ENCODE measurements at places on chromosomes 13 and 19.

- no peak for DNase-seq
These were observed 4.1 kb downstream of the UBXN6 start for GRCh38 chr19:4453232-4454179.

GRCh38 chr19:10009714-10010224, 535 bp downstream of the COL5A3 start:
- no peak for DNase-seq

DNA sequence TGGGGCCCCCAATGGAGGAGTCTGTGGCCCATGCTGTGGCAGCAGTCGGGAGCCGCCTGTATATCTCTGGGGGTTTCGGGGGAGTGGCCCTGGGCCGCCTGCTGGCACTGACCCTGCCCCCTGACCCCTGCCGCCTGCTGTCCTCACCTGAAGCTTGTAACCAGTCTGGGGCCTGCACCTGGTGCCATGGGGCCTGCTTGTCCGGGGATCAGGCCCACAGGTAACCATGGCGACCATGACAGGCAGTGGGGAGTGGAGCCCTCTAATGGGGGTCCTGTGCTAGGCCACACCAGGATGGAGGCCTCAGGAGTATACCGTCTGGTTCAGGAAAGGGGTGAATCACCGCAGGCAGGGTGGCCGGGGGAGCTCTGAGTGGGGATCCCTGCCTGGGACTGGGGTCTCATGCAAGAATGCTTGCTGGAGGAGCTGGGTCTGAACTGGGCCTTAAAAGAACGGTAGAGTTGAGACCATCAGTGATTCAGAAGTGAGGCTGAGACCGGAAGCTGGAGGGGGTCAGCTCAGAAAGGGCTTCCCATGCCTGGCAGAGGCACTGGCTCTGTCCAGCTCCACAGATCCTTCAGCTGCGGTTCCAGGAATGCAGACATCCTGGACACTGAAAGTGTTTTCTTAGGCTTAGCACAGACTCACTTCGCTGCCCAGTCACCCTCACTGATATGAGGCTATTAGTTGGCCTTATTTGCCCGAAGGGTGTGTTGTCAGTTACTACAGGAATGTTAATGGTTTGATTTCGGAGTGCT, 29.1 kb downstream of the CNFN start:
- DNase-seq: no peak

DNA sequence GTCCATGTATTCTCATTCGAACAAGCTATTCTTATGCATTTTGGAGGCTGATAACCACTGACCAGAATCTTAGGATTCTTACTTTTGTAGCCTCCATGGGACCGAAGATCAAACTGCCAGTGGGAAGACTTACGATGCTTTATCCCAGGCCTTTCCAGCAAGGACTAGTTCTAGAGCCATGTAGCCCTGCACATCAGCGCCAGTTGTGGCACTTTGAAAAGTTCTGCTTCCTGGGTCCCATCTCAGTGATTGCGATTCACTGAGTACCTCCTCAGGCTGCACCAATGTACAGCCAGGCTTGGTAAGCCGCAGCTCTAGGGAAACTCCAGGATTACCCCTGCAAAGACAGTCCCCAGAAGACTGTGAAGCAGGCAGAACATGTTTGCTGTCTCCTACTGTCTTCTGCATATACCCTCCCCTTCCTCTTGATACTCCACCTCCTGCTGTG, 18.9 kb upstream of the ENOX1 start:
- no peak for DNase-seq

DNA sequence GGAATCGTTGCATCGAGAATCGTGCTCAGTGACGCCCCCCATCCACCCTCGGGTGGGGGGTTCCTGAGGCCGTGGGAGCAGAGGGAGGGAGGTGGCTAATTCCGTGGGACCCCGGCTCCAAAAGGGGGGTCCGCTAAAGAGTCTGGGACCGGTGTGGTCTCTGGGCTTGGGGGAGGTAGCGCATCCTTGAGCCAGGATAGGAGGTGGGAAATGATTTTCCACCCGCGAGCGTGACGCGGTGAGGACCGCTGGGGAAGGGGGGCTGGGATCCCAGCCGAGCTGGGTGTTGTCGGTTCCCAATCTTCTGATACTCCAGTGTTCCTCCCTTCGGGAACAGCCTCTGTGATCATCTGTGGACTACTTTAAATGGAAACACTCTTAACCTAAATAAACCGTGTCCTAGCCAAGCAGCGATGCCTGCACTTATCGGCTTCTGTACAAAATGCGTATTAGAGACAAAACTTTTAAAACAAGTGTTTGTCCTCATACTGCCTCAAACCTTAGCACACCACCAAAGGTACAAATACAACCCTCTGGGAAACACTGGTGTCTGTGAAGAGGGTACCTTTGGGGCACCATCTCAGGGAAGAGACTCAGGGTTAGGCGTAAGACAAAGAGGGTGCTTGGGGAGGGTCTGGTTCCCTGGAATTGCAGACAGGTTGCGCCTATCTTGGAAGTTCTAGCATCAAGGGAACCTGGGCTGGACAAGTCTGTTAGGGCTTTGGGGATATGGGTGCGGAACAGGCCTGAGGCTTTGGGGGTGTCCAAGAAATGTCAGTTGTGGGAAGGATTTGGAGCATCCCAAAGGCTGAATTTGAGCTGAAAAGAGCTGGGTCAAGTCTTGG, 16.0 kb downstream of the KCNC3 start:
- no peak for DNase-seq

- no peak for DNase-seq
These were observed 21.7 kb upstream of the C1QTNF9B start for GRCh38 chr13:23919006-23919405.

DNA sequence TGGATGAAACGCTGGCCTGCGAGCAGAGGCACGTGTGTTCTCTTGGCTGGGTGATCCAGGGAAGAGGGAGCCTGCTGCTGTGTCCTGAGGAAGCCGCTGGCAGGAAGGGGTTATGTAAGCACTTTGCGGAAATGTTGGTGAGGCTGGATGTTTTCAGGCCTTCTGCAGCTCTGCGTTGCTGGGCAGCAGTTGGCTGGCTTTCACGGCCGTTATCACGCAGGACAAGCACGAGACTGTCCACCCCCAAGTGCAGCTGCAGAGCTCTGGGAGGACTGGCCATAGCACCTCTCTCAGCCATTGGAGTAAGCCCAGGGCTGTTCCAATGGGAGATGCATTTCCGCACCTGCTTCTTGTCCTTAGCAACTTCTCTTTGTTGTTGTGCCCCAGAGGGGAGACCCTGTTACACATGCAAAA, 146.9 kb upstream of the SOX21 start:
- DNase-seq: no peak

- no peak for DNase-seq
These were observed 68.7 kb downstream of the IPO5 start for GRCh38 chr13:98022210-98022609.

DNA sequence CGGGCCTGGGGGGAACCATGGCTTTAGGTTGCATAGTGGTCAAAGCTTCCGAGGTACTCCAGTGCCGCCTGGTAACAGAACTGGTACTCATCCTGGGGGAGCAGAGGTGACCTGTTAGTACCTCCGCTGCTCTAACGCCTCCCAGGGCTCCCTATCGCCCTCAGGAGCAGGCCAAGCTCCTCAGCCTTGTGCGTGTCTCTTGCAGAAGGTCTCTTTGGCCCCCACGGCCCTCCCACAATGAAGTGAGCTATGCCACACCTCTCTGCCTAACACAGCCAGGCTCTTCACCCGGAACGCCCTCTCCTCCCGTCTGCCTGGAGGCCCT, 133.9 kb downstream of the PTPRS start:
- no peak for DNase-seq

DNA sequence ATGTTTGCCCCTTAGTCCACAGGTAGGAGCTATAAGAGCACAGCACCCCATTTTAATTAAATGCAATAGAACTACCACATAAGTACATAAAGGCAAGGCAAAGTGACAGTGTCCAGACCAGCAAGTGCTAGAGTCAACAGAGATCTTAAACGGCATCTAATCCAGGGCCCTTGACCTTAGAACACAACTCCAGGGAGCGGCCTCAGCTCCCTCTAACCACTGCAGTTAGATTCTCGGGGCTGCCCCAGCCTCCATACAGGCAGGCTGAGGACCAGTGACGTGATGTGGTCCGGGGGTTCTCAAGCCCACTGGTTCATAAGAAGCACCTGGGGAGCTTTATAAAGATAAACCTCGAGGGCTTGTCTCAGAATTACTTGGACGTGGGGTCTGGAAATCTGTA, 10.0 kb upstream of the ATP12A start:
- no peak for DNase-seq

GRCh38 chr13:110293649-110294048, 13.3 kb downstream of the COL4A1 start:
- no peak for DNase-seq

- peak; percentile 76 for DNase-seq
These were observed 268.2 kb downstream of the SHISA2 start for GRCh38 chr13:25783601-25784024.

DNA sequence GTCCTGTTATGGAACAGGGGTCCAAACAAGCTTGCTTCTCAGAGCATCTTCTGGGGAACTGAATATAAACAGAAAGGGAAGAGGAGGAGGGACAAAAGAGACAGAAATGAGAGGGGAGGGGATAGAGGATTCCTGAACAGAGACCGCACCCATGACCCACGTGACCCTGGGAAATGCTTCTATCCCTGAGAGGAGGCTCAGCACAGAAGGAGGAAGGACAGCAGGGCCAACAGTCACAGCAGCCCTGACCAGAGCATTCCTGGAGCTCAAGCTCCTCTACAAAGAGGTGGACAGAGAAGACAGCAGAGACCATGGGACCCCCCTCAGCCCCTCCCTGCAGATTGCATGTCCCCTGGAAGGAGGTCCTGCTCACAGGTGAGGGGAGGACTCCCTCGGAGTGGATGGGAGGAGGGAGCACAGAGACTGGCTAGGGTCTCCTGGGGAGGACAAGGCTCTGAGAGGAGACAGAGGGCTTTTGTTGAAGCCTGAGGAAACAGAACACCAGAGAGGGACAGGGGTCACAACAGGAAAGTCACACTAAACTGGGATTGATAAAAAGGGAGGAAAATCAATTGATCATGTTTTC, at the start of gene CEACAM6:
CEACAM6 (plus strand) TSS at position 203 of the 586 bp plus-strand sequence; CDS start at position 312, 109 bp downstream.
- DNase-seq: no peak

- peak; percentile 21 for DNase-seq
These were observed 6.9 kb downstream of the NPHS1 start for GRCh38 chr19:35845215-35846037.

DNA sequence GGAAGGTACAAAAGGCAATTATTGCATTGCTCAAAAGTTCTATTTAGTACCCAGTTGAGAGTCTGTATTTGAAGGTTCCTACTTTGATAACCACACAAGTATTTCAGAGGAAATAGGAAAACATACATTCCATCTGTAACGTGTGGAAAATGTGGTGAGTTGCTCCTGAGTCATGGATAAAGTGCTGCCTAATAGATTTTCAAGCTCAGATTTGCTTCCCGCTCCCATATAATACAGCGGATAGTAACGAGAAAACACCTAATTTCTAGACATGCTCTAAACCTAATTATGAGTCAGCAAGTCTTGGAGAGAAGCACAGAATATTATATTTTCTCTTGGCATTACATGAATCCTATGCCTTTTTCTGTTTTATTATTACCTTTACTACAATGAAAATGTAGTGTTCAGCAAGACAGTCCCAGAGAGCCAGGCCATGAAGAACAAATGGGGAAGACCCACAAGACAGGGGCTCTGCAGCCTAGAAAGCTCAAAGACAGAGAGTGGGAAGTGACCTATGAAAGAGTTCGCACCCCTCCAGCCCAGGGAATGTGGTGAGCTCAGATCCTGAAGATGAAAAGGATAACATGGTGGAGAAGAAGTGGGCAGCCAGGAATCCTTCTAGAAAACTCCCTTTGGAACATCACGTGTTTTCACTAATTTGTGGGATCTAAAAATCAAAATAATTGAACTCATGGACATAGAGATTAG, 116.1 kb downstream of the STARD13 start:
- no peak for DNase-seq

GRCh38 chr19:4268816-4269430, 10.1 kb upstream of the SHD start:
- no peak for DNase-seq
